ENCODE measurements at places on chromosomes 4 and X.
A peak's percentile ranks its signal among the peaks of the same experiment; 100 is the strongest.

GRCh38 chr4:115165503-115165902 lies 52.1 kb upstream of the NDST4 start:
- no peak for DNase-seq

- DNase-seq: peak; percentile 15
These were observed 4.4 kb upstream of the INPP4B start for GRCh38 chr4:142850478-142850877.

- DNase-seq: no peak
These were observed 26.2 kb downstream of the DLG3 start for GRCh38 chrX:70470850-70471289.

- DNase-seq: no peak
These were observed 33.9 kb downstream of the TMPRSS11A start for GRCh38 chr4:67929426-67929825.

DNA sequence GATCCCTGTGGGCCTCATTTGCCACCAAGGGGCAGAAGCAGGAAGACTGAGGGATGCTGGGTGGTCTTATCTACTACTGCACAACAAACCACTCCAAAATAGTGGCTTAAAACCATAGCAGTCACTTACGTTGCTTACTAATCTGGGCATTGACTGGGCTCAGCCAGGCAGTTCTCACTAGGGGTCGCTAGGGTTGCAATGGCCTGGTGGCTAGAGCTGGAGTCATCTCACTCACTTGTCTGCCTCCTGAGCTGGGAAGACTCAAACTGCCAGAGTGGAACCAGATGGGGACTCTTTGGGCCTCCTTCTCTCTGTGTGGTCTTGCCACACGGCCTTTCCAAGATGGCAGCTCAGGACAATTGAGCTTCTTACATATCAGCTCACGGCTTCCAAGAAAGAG lies 216.3 kb upstream of the BCOR start:
- DNase-seq: peak; percentile 55

- no peak for DNase-seq
These were observed 577 bp upstream of the PIM2 start for GRCh38 chrX:48919360-48919841.

- no peak for DNase-seq
These were observed 3.3 kb upstream of the HAUS3 start for GRCh38 chr4:2245057-2245786.

- peak; percentile 15 for DNase-seq
These were observed 10.6 kb upstream of the AMOT start for GRCh38 chrX:112851161-112851779.

- DNase-seq: no peak
These were observed 21.7 kb downstream of the TMEM184C start for GRCh38 chr4:147638942-147639341.

- DNase-seq: peak; percentile 71
These were observed 19.4 kb downstream of the AWAT2 start for GRCh38 chrX:70030301-70030767.

- DNase-seq: no peak
These were observed 129.0 kb downstream of the AMMECR1 start for GRCh38 chrX:110188701-110189558.

- DNase-seq: no peak
These were observed 93.9 kb downstream of the PTPN13 start for GRCh38 chr4:86688026-86688425.

GRCh38 chrX:16836371-16836770 lies 33.8 kb downstream of the RBBP7 start:
- DNase-seq: peak; percentile 52

- no peak for DNase-seq
These were observed 203.2 kb upstream of the FGF13 start for GRCh38 chrX:138914767-138915166.

GRCh38 chrX:138775517-138775916 lies 64.0 kb upstream of the FGF13 start:
- peak; percentile 46 for DNase-seq

DNA sequence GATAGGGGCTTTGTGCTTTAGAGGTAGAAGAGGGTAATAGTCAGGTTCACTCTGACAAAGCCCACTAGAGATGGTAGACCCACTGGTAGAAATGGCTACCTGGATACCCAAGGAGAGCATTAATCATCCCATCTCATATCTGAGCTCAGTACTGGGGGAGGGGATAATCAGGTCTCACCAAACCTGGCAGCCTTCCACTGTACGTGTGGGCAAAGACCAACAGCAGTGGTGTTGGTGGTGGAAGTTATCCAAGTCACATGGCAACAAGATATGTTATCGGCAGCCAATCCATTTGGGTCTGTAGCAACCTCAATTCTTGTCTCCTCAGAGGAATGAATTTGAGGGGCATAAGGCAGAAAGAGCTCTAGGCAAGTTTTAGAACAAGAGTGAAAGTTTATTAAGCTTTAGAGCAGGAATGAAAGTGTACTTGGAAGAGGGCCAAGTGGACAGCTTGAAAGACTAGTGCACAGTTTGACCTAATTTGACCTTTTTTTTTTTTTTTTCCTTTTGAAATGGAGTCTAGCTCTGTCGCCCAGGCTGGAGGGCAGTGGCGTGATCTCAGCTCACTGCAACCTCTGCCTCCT lies 67.0 kb upstream of the CXCL13 start:
- no peak for DNase-seq

- no peak for DNase-seq
These were observed 37.8 kb upstream of the BDH2 start for GRCh38 chr4:103137446-103137827.

DNA sequence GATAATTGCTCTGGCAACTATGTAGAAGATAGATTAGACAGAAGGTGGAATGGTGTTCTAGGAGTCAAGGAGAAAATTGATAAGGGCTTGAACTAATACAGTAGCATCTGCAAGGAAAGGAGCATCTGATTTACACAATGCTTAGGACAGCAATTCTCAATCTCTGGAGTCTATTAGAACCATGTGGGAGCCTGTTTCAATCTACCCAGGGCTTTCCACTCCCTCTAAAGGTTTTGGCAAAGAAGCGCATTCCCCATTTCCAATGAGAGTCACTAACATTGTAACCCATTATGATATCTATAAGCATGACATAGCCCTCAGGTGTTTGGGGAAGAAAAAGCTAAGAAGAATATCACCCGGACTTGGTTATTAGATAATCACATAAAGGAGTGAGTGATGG lies 168.2 kb downstream of the COL25A1 start:
- no peak for DNase-seq

GRCh38 chr4:153989505-153989904 lies 200.6 kb upstream of the SFRP2 start:
- DNase-seq: no peak

DNA sequence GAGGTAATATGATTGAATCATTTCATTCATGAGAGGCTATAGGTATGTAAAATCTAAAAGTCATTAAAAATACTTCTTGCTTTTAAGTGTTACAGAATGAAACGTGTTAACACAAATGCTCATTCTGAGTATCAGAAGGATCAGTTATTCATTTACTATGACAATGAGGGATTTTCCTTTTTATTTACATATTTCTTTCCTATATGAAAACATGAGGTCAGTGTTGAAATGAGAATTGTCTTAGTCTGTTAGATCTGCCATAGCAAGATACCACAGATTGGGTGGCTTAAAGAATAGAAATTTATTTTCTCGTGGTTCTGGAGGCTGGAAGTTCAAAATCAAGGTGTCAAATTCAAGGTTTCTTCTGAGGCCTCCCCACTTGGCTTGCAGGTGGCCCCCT lies 181.2 kb downstream of the ARHGAP10 start:
- no peak for DNase-seq

DNA sequence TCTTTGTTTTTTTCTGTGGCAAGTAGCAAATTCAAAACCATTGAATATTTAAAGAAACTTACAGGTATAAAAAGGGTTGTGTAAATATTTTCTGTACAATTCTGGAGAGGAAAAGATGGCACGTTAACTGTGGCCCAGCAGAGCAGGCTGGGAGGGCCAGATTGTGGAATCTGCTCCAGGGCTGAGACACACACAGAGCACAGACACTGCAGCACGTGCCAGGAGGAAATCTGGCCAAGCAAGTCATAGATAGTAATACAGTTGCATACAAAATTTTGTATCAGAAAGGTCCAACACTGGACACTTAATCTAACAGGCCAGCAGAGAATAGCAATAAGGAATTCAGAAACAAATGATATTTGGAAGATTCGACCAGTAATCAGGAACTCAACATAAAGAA lies 763.7 kb downstream of the PDHA2 start:
- no peak for DNase-seq

DNA sequence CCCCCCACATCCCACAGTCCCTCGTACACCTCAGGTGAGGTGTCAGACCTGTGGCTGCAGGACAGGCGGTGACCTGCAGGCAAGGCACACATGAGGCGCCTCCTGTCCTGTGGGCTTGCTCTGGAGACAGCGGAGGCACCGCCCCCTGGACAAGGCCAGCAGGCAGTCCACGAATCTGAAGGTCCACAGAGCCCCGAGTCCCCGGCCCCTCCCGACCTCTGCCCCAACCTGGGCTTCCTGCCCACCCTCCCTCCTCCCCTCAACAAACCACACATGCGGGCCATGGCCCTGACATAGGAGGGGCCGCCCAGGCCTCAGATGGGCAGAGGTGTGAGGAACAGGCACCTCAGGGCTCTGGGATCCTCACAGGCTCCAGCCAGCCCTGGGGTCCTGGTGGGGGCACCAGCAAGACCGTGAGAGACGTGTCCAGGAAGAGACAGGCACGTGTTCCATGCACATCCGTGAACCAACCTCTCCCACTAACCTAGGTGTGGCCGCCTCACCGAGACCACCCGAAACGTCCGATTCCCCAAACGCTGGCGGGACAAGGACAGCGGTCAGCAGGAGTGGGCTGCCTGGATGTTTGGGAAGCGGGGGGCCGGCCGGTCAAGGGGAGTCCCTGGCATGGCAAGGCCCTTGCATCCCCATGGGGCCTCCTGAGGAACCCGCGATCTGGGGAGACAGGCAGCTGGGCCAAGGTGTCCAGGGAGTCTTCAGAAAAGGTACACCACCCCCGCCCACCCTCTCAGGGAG lies 25.8 kb downstream of the CTBP1 start:
- DNase-seq: no peak

GRCh38 chr4:184413261-184414046 lies 60.9 kb downstream of the IRF2 start:
- DNase-seq: no peak

GRCh38 chrX:67917421-67918010 lies 373.7 kb downstream of the AR start:
- DNase-seq: no peak

- DNase-seq: peak; percentile 86
These were observed 125.7 kb upstream of the NAP1L5 start for GRCh38 chr4:88823058-88823919.

- DNase-seq: no peak
These were observed 60.3 kb downstream of the DLG3 start for GRCh38 chrX:70504772-70505450.

DNA sequence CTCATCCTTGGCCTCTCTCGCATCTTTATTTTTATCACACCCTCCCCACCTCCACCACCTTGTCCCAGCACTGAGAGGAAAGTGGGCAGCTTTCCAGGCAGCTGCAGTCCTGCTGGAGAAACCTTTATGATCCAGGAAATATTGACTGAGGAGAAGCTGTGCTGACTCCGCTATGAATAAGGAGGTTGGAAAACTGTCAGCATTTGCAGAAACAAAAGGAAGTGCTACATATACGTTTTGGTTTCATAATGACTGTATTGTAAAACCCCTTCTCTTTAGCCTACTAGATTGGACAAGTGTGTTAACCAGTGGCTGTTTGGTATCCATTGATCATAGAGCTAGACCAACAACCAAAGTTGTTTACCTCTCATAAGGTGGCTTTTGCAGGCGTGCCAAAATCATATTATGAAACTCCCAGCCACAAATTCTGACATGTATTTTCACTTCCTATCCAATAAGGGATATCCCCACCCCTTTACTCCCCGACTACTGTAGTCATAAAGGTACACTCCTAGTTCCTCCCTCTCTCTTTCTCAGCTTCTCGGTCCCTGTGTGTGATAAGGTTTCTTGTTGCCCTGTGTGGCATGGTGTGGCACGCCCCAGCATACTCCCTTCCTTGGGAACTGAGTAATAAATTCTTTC lies 88.4 kb downstream of the GPR143 start:
- DNase-seq: no peak

- no peak for DNase-seq
These were observed 233.6 kb upstream of the DIPK2B start for GRCh38 chrX:45434231-45434630.

DNA sequence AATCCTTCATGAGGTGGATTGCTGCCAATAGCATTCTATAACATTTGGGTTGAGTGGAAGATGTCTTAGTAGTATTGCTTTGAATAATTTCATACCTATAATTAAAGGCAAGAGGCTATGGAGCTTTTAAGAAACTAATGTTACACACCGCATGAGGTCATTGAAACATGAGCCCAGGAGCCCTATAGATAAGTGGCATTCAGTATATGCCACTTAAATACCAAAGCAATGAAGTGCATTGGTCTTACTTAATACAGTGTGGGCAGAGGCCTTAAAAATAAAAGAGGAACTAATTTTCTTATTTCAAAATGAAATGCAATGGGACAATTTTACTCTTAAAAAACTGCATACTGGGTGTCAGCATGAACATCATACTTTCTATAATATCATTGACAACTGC lies 47.5 kb downstream of the SPATA18 start:
- no peak for DNase-seq

GRCh38 chr4:5144384-5144783 lies 93.1 kb downstream of the STK32B start:
- DNase-seq: no peak

- no peak for DNase-seq
These were observed 556.3 kb downstream of the PPARGC1A start for GRCh38 chr4:23333556-23333945.

GRCh38 chr4:39714166-39714565 lies 16.2 kb downstream of the UBE2K start:
- no peak for DNase-seq

GRCh38 chr4:174406383-174406782 lies 115.9 kb downstream of the HPGD start:
- no peak for DNase-seq

DNA sequence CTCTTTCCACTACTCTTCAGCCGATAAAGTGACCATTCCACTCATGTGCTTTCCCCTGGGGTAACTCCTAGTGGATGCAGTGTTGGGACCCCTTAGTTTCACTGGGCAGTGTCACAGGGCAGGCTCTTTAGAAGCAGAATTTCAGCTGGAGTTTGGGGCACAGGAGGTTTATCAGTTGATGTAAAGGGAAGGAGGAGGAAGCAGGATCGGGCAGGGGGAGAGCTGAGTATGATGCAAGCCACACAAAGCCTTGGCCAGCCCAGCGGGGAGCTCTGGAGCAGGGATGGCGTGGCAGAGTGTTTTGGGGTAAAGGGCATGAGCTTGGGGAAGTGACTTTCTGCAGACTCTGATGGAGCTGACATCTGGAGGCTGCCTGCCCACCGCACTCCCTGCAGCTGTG lies 19.3 kb downstream of the WDR13 start:
- DNase-seq: no peak

GRCh38 chr4:125091-125771 lies 930 bp downstream of the ZNF718 start:
- DNase-seq: peak; percentile 50

GRCh38 chr4:10655968-10656367 lies 28.6 kb downstream of the CLNK start:
- DNase-seq: no peak

DNA sequence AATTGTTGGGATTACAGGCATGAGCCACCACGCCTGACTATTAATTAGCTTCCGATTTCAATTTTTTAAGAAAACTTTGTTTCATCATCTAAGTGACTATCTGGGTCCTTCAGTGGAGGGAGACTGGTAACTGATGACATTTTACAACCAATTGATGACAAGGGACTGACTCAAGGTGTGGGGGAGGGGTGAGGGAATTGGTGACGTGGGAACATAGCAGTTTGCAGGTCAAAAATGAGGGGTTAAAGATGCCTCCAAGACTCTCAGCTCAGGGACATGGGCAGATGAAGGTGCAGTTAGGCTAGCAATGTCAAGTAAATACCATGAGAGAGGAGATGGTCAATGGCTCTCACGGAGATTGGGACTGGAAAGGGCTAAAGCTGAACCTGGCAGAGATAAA lies 5.7 kb upstream of the FAM9C start:
- DNase-seq: no peak

Measured in neural progenitor cell (in vitro differentiated cells).